ENCODE measurements at places on chromosomes 5 and 9.
A peak's percentile ranks its signal among the peaks of the same experiment; 100 is the strongest.

GRCh38 chr9:111163716-111164389, 125.6 kb upstream of the LPAR1 start:
- no peak for DNase-seq

DNA sequence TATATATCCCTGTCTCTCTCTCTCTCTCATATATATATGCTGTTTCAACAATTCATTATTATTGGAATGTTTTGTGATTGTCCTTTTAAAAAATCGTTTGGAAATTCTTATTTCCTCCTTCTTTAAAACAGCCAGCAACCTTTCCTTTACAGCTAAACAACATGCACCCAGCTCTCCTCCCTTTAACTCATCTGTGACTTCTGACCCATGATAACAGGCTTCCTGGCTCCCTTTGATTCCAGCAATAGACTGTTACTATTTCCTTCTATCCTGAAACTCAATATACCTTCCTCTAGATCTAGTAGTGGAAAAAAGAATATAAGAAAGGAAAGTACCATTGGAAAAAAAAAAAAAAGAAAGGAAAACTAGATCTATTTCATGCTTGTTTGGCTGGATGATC, 254.7 kb upstream of the RGMB start:
- DNase-seq = peak; percentile 71

DNA sequence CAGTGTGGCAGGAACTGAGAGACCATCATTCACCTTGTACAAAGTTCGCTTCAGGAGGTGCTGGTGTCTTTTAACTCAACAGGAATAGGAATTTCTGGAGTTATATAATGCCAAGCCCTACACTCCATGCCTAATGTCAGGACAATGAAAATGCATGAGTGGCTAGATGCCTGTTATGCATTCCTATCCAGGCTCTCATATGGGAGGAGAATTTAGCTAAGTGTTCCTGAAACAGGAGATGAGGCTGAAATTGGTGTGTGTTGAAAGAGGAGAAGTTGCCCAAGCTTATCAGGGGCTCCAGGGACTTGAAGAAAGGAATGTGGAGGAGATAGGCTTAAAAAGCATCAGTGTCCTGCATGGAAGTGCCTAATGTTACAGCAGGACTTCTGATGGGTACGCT, 26.8 kb upstream of the PRUNE2 start:
- no peak for DNase-seq

DNA sequence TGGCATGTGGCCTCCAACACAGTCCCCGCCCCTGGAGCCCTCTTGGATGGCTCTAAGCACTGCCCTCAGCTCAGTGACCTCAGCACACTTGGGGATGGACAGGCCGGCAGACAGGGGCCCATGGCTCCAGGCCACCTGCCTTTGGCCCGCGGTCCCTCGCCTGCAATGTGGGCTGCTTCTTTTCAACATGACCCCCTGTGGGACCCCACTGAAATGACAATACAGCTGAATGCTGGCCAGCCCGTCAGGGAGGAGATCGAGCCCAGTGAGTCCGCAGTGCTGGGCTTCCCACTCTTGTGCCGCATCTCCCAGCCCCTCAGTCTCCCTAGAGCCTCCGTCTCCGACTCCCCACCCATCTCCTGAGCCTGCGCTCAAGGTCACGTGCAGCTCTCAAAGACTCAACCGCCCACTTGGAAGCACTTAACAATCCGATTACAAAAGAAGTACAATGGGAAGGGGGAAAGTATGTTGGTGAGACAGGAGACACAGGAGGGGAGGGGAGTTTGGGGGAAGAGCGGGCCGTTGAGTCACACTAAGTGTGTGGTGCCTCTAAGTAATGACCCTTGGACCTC, 238.9 kb downstream of the HSPA4 start:
- no peak for DNase-seq

GRCh38 chr5:68711293-68712200, 382.3 kb upstream of the SLC30A5 start:
- DNase-seq = peak; percentile 40

DNA sequence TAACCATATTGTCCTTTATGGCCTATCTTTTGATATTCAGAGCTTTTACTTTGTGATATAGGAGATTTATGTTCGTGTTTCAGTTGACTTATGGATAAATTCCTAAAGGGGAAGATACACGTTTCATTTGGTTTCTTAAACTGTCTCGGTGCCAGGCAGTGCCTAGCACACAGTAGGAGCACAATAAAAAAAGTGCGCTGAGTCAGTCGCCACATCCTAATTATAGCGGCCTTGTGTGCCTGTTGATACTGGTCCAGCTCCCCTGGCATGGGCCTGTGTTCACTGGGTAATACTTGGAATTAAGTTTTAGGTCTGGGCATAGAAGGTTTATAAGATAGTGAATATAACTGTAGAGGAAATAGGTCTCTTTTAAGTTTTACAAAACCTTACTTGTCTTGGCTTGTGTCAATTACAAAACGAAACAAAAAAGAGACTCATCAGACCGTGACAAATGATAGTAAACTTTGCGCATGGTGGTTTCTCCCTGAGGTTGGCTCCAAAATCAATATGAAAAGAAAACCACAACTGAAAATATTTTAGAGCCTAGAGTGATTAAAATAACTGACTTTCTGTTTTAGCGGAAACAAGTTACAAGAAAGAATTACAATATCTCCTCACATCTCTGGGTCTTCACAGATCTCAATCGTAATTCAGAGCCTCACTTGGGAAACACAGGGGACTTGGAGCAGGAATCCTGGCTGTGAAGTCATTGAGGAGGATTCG, 84.8 kb downstream of the MVB12B start:
- no peak for DNase-seq

DNA sequence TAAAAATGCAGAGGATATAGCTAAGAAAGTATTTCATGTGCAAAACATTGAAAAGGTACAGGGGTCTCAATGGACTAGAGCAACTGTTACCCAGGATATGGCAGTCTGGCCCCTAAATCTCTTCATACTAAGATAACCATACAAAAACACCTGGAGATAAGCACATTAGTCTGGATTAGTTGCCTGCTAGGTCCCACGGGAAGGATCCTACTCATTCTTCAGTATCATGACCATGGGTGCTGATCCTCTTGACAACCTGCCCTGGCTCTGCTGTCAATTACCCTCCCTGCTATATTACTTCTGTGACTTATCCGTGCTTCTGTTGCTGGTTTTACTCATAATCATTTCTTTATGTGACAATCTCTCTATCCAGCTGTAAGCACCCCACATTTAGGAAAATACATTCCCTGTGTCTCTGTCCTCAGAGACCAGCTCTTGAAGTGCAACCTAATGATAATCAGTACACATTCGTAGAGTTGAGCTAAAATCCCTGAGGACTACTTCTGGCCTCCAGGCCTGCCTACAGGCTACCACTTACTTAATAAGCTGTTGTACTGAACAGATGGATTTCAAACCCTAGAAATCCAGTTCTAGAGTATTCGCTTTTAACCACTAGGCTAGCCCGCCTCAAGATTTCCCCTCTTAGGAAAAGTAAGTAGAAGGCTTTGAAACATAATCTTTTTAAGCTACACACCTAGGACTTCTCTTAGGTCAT, 190.5 kb upstream of the OR13F1 start:
- DNase-seq = no peak

DNA sequence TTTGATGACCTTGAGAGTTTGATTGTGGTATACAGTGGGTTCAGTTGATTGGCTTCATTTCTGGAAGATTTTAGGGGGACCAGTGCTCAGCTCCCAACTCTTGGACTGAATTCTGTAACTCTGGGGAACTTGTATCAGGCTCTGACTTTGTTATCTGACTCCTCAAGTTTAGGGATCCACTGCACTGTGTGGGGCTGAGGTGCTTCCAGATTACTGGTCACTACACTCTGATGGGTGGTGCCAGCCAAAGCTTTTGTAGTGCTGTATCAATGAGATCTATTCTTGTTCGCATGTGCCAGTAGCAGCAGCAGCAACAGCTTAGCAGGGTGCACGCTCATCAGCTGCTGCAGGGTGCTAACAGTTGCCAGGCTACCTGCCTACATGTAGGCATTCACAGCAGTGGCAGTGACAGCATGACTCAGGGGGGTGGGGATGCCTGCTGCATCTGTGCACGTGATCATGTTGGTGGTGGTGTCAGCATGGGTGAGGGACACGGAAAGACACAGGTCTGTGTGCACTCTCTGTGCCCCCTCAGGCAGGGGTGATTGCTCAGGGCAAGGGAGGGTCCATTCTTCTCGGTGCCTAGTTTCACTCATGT, 438.8 kb upstream of the SEMA6A start:
- DNase-seq = no peak

GRCh38 chr5:82222597-82223574, 55.3 kb downstream of the RPS23 start:
- no peak for DNase-seq
